ENCODE measurements at places on chromosomes 5 and 9. TPM values are rescaled to one million over a fixed set of nuclear protein-coding genes. Genes with fewer than 3 reads are reported as not detected.
A peak's percentile ranks its signal among the peaks of the same experiment; 100 is the strongest.

GRCh38 chr9:70113403-70114022, 69.9 kb downstream of the MAMDC2 start:
- peak; percentile 53 for DNase-seq

The SCGB3A2 gene
- polyA plus RNA-seq, result not detected

The ACTBL2 gene
- polyA plus RNA-seq, result not detected

DNA sequence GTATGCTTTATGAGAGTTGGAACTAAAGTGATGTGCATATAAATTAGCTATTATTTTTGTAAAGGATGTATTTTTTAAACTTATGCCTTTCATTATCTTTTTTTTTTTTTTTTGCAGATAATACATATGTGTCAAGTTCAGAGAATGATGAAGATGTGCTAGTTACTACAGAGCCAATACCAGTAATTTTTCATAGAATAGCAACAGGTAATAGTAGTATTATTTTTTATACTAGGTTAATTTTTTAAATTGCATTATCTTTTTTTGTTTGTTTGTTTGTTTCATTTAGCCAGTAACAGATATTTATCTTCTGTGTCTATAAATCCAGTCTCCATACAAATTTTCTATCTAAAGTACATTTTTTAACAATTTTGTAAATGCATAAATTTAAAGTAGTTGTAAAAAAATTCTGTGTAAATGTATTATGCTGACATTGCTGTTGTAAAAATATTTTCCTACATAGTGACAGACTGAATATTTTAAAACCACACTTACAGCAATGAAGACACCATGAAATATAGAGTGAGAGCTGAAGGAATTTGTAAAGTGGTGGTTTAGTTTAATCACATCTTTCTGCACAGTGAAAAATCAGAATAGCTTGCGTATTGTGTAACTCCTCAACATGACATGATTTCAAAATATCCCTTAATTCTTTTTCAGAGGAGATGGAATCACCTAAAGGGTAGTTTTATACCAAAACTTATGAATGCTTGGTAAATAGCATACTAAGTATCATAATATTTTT, 93.3 kb downstream of the PARP8 start:
- no peak for DNase-seq

DNA sequence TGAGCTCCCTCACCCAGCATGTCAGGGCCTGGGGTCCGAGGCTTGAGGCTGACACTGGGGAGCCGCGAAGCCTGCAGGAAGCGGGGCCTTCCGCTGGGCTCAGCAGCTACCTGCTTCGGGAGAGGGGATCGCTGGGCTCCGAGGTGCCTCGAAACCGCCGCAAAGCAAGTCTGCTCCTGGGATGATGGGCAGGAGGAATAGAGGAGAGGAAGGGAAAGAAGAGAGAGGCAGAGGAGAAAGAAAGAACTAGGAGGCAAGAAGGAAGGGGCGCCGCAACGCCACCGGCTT, 1.5 kb upstream of the PRDM12 start:
- no peak for DNase-seq

DNA sequence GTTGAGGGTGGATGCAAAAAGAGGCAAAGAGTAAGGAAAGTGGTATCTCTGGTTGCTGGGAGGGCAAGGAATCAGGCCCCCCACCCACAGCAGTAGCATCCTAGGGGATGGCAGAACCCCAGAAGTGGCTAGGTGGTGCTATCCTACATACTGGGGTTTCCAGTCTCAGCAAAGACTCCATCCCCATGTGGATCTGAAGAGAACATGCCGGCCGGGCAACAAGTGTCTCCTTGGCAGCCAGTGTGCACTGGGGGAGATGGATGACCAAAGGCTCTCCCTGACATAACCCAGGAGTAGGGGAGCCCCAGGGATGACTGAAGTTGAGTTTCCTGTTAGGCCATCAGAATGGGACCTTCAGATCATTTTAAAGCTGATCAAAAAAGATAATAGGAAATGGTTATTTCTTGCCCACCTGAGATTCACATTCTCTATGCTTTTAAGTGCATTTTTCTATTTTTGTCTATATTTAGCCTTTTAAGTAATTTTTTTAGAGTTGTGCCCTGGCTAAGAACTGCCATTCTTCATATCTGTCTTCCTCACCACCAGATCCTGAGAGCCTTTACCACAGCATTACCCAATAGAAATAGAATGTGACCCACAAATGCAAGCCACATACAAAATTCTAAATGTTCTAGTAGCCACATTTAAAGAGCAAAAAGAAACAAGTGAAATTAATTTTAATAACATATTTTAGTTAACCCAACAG, 78.7 kb upstream of the SMIM23 start:
- DNase-seq, result no peak

- DNase-seq, result no peak
These were observed 210.2 kb downstream of the MEF2C start for GRCh38 chr5:88672644-88673252.

- no peak for DNase-seq
These were observed 229.7 kb downstream of the MELK start for GRCh38 chr9:36802201-36802920.

The BASP1 gene
- polyA plus RNA-seq, result 19.4 TPM

DNA sequence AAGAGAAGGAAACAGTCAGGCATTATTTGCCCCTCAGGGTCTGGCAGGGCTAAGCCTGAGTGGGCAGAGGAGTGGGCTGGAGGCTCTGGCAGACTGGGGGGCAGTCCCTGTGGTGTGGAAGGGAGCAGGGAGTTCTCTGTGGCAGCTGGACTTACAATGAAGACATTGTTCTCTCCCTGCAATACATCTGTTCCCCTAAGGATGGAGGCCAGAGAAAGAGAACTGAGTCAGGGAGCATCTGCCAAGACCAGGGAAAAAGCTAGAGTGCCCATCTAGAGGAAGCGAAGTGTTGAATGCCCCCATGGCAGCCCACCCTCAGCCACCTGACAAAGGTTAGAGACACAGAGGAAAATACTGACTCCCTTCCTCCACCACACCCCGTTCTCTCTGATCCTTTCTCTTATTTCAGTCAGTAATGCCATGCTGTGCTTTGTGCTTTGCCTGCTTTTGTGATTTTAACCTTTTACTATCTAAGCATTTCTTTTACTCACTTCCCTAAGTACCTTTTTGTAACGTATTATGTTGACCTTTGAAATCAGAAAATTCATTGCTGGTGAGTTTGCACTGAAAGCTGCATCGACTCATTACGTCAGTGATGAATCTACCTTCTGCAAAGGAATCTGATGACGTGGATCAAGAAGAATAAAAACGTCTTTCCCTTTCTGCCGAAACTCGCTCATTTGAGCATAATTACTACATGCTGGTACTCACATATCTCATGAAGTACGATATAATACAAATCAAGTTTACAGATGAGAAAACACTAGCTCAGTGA, 76.0 kb downstream of the ACTL7B start:
- DNase-seq, result no peak

The LHX3 gene
- not detected for polyA plus RNA-seq

DNA sequence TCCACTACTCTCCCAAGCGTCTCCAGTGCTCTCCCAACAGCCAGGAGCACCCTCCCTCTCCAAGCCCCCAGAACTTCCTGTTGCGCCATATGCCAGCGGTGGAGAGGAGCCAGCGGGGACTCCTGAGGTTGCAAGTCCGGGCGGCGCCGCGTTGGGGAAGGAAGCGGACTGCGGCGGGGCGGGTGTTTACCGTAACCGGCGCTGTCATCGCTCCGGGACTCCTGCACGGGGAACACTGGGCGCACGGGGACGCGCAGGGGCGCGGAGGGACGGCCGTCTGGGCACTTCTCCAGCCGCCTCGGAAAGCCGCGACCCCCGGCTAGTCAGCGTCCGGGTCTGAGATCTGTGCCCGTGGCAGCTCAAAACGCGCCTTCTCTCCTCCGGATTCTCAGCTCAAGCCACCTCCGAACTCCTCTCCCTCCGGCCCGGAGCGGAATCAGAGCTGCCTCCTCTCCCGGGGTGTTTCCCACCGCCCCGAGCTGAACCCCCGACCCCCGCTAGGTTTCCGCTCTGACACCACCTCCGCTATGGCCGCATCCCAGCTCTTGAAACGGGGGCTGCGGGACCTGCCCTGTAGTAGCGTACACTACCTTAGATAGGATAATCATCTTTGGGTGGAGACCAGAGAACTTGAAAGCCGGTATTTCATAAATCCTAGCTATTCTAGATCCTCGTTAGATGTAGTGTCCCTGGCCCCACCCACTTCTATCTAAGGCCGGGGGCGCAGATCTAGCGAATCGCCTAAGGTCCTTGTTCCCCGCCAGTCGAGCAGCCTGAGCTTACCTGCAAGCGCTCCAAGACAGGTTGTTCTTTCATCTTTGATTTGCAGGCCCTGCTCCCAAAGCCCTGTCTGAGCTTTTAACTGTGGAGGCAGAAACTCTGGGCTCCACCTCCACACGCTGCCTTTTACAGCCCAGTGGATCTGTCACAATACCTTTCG, at the start of gene TRPM6:
Gene TRPM6, minus strand, starts transcription at position 881 of the 940 bp plus-strand sequence. Its CDS starts 65 bp downstream, at position 816.
- peak; percentile 46 for DNase-seq

DNA sequence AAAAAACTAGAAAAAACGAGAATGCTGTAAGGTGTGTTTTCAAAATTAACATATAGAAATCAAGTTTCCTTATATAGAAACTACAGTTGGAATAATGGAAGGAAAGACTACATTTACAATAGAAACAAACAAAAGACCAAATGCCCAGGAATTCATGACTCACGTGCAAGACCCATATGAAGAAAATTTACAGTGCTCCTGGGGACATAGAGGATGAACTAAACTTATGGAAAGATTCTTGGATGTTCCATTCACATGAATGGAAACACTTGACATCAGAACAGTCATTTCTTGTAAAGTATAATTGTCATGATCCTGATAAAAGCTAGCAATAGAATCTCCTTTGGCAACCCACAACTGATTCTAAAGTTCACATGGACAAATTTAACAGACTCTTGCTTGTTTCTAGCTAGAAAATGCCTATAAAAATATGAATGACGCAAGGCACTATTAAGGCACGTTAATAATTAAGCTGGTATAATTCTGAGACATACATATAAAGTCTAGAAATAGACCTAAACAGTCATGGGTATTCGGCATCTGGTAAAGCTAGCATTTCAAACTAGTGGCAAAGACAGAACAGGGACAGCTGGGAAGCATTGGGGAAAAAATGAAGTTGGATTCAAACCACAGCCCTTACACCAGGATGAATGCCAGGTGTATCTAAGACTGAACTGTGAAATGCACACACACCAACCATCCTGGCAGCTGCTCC, 5.1 kb upstream of the ZFP62 start:
- peak; percentile 50 for DNase-seq

DNA sequence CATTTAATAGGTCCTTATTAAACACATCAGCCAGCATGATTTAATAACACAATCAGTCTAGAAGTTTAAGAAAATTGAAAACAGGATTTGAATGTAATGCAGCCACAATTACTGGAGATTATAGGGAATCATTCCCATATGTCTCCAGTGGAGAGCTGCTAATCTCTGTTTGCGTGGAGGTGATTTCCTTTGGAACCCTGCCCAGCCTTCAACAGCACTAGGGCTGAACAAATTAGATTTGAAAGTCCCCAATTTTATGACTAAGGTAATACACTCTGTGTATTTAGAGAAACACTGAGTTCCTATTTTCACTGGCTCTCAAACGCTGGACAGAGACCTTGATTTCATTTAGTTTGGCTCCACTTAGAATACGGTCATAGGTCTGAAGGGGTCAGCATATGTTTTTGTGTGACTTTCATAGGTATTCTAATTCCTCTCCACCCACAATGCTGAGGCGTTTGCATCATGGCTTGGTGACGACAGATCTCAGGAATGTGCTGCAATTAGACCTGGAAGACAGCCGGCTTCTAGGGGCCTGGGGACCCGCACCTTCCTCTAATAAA, 508.3 kb downstream of the EBF1 start:
- DNase-seq, result peak; percentile 48

- no peak for DNase-seq
These were observed 153.5 kb downstream of the CDH6 start for GRCh38 chr5:31346896-31347551.

DNA sequence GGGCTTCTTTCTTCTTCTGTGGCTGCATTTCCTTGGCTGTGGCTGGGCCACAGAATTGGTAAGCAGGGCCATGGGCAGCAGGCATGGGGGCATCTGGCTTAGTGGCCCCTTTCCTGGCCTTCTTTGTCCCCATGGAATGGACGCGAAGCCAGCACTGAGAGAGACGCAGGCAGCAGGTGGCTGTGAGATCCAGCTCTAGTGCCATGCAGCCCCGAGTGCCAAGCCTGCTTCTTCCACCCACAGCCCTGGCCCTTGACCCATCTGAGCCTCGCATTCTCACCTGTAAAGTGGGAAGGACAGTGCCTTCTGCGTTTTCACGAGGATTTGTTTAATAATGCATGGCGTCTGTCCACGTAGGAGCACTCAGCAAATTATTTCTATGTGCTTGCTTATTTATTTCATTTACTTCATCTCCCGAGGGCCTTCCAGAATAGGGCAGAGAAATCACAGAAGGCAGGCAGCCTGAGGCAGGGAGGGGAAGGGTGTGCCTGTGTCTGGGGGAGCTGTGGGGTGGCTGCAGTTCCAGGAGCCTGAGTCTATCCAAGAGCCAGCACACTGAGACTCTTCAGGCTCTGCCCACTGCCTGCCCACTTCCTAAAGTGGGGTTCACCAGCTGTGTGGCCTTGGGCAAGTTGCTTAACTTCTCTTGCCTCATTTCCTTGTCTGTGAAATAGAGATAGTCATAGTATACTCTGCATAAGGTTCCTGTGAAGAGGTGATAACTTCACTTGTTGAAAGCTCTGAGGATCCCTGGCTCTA, 55.2 kb downstream of the NTNG2 start:
- DNase-seq, result no peak

The C9 gene
- polyA plus RNA-seq, result 0.34 TPM

The GNA14 gene
- polyA plus RNA-seq, result 6.0 TPM

DNA sequence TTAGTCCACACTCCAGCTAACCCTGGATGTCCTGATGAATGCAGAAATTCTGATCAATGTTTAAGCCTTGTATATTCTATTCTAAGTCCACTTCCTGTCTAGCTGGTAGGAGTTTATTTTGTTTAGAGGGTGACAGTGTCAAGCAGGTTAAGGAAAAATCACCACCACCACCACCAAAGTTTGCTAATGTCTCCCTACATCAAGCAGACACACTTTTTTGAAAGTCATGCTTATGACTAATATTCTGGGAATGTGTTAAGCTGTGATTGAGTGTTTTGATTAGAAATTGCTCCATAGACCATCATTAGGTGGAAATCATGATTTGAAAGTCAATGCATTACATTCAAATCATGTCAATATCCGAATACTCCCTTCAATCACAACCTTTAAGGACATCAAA, 1530.1 kb downstream of the MAT2B start:
- no peak for DNase-seq

- no peak for DNase-seq
These were observed 53.9 kb downstream of the MLLT3 start for GRCh38 chr9:20568400-20568799.

- DNase-seq, result no peak
These were observed 55.2 kb upstream of the JAK2 start for GRCh38 chr9:4929917-4930316.

The MYORG gene
- 19.7 TPM for polyA plus RNA-seq

Measured in hindlimb muscle (tissue), 1 donor.